WTC11 (cell line): ENCODE measurements at places on chromosomes 3 and 15. TPM values are rescaled to one million over a fixed set of nuclear protein-coding genes. Genes with fewer than 3 reads are reported as not detected.

- DNase-seq = no peak
Observed at GRCh38 chr15:50059883-50060282, 59.1 kb downstream of the ATP8B4 start.

DNA sequence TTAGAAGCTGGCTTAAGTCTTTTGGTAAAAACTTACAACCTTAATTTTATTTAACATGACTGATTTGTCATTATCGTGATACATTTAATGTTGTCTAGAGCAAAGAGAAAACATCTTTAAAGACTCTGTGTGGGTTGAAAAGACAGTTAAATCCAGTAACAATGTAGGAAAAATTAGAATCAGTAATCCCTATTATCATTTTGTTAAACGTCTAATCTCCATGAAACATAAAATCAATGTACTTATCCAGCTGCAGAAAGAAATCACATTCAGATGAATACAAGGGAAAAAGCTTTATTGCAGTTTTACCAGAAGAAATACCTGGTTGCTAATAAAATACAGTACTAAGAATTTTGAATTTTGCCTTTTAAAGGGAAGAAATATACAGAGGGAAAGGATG, 21.2 kb upstream of the SETMAR start:
- DNase-seq = no peak

DNA sequence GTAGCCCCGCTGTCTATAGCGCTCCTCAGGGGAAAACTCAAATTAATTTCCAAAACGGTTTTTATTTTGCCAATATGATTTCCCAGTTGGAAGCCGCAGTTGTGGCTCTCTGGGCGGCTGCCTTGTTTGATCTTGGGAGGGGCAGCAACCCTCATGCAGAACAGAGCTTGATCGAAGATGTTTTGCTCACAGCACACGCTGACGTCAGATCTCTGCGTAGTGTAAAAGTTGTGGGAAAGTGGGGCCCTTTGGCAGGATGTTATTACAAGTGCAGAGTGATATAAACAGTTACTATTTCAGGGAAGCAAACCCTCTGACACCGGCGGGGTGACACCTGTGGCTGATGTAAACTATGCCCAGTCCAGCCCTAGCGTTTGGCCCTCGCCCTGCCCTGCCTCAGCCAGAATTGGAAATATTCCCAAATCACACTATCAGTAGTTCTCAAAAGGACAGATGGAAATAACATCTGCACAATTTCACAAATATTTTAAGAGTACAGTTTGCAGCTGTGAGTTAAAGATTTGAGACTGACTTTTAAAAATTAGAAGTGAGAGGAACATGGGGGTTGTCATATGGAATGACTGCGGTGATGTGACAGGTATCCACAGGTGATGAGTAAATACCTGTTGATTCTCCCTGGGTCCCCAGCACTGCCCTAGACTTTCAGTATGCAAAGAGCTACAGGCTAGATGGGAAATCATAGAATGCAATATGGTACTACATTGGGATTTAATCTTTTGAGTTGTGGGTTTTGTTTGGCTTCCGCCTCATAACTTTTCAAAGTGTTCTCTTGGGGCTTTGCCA, 1.7 kb downstream of the SYNM start:
- DNase-seq = no peak

- no peak for DNase-seq
Observed at GRCh38 chr3:166471074-166471767, 634.0 kb upstream of the BCHE start.

PDIA3 gene
- 604 to 630 TPM (median 614 TPM) in 3 replicates for total RNA-seq

CLDN11 gene
- total RNA-seq = 12.1 to 12.6 TPM (median 12.5 TPM) in 3 replicates
